Panc1 (cell line): ENCODE measurements at places on chromosomes 2 and 18. TPM values are rescaled to one million over a fixed set of nuclear protein-coding genes. Genes with fewer than 3 reads are reported as not detected.

The SP140 gene
- 1.1 TPM for total RNA-seq

The MALL gene
- 159 TPM for total RNA-seq

GRCh38 chr2:112939425-112939824, 28.5 kb downstream of the IL37 start:
- DNase-seq: no peak
- H3K4me1 ChIP-seq: no peaks in the 10 kb centered on the region
- peaks cover 6% of the 10 kb centered on the region; the same call in 1 of the 2 replicates for H3K27me3 ChIP-seq

The DSG1 gene
- total RNA-seq: not detected

The SLC9A4 gene
- total RNA-seq: not detected

GRCh38 chr2:143501106-143501676, 372.0 kb downstream of the ARHGAP15 start:
- no peaks in the 10 kb centered on the region for H3K27me3 ChIP-seq
- DNase-seq: no peak
- H3K4me3 ChIP-seq: no peak overlapping the region
- H3K4me1 ChIP-seq: no peaks in the 10 kb centered on the region
- H3K27ac ChIP-seq: no peak overlapping the region

DNA sequence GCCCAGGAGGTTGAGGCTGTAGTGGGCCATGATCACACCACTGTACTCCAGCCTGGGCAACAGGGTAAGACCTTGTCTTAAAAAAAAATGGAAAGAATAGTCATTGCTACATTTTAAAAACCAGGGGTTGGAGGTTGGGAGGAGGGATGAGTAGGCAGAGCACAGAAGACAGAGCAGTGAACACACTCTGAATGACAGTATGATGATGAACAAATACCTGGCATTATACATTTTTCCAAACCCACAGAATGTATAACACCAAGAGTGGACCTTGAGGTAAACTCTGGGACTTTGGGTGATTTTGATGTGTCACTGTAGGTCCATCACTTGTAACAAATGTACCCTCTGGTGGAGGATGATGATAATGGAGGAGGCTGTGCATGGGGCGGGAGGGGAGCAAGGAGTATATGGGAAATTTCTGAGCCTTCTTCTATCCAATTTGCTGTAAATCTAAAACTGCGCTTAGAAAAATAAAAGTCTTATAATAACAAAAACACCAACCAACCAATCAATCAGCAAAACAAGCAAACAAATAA, 111.4 kb upstream of the PGAP1 start:
- no peak overlapping the region for H3K4me3 ChIP-seq
- H3K4me1 ChIP-seq: no peaks in the 10 kb centered on the region
- H3K27me3 ChIP-seq: no peaks in the 10 kb centered on the region
- DNase-seq: no peak

The UGT1A7 gene
- not detected for total RNA-seq

DNA sequence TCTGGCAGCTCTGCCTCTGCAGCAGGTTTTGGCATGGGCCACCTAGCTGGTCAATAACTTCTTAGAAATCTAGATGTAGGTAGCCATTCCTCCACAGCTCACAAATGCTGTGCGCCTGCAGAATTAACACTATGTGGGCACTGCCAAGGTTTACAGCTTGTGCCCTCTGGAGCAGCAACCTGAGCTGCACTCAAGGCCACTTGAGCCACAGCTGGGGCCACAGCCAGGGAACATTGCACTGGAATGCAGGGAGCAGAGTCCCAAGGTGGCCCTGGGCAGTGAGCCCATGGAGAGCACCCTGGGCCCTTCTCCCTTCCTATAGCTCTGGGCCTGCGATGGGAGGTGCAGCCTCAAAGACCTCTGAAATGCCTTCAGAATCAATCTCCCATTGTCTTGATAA, 365.3 kb downstream of the SATB2 start:
- H3K4me1 ChIP-seq: no peaks in the 10 kb centered on the region
- DNase-seq: no peak
- no peak overlapping the region for H3K27ac ChIP-seq
- no peaks in the 10 kb centered on the region for H3K36me3 ChIP-seq
- no peaks in the 10 kb centered on the region for H3K27me3 ChIP-seq

The CYS1 gene
- 20.4 TPM for total RNA-seq

GRCh38 chr2:197705912-197706838, 1.0 kb downstream of the MARS2 start:
- H3K27me3 ChIP-seq: no peaks in the 10 kb centered on the region
- DNase-seq: no peak
- H3K36me3 ChIP-seq: peaks cover 6% of the 10 kb centered on the region
- H3K4me1 ChIP-seq: peaks cover 15% of the 10 kb centered on the region
- peak overlapping the region; percentile 81 for H3K27ac ChIP-seq
- peak overlapping the region; percentile 76 for H3K4me3 ChIP-seq
